Activated CD4-positive, alpha-beta memory T cell treated with anti-CD3 and anti-CD28 coated beads, Interleukin-2, amount 10 ng/mL, durations not matched to agents 7 days and 5 days (primary cell): ENCODE measurements at places on chromosomes 2 and 18.

GRCh38 chr18:65659312-65659711 is 91.5 kb upstream of the CDH7 start:
- no peaks in the 10 kb centered on the region for H3K4me1 ChIP-seq
- H3K27me3 ChIP-seq: no peaks in the 10 kb centered on the region
- H3K36me3 ChIP-seq: no peaks in the 10 kb centered on the region
- no peak overlapping the region for H3K4me3 ChIP-seq
- no peak overlapping the region for H3K27ac ChIP-seq

DNA sequence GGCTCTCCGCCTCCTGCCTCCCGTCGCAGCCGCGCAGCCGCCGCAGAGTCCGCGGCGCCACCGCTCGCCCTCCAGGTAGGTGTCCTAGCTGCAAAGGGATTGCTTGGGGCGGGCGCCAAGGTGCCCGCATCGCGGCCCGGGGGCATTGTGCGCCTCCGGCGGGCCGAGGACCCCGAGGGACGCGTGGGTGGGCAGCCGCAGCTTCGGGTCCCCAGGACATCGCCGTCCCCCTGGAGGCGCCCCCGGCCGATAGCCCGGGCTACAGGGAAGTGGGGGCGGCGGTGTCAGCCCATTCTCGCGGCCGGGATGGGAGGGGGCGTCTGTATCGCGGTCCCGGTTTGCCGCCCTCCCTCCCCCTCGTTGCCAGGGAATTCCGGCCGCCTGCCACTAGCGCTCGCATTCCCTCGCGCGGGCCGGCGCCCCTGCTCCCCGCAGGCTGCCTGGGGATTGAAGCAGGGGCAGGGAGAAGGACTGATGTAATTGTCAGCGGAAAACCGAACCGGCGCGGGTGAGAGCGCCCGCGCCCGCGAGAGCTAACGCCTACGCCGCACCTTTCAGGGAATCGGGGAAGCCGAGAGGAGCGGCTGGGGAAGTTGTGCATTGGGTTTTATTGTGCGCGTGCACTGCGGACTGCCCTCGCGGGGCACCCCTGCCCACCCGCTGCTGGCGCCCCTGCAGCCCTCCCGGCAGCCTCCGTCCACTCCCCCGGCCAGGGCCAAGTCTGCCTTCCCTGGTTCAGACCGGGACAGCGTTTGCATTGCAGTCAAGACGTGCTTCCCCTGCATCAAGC is 483 bp downstream of the OSBPL6 start:
- DNase-seq: peak; percentile 17
- peaks cover 57% of the 10 kb centered on the region for H3K27me3 ChIP-seq
- no peaks in the 10 kb centered on the region for H3K36me3 ChIP-seq
- H3K27ac ChIP-seq: no peak overlapping the region
- peak overlapping the region; percentile 66 for H3K4me3 ChIP-seq
- peaks cover 12% of the 10 kb centered on the region for H3K4me1 ChIP-seq

DNA sequence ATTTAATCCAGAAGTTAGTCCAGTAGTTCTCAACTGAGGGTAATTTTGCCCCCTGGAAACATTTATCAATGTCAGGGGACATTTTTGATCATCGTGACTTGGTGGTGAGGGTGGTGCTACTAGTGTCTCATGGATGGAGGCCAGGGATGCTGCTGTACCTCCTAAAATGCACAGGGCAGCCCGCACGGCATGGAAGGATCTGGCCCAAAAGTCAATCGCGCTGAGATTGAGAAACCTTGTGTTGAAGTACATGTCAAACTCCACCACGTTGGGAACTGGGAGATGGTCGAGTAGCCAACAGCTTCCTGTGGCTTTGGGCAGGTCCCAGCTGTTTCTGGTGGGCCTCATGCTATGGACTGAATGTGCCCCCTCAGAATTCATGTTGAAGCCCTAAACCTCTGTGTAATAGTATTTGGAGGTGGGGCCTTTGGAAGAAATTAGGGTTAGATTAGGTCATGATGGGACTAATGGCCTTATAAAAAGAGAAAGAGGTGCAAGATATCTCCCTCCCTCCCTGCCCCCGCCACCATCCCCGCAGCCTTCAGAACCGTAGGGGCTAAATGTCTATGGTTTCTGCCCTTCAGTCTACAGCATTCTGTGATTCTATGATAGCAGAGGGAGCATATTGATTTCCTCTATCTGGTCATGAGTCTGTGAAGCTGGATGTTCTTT is 259.7 kb downstream of the MYCN start:
- no peak overlapping the region for H3K27ac ChIP-seq

DNA sequence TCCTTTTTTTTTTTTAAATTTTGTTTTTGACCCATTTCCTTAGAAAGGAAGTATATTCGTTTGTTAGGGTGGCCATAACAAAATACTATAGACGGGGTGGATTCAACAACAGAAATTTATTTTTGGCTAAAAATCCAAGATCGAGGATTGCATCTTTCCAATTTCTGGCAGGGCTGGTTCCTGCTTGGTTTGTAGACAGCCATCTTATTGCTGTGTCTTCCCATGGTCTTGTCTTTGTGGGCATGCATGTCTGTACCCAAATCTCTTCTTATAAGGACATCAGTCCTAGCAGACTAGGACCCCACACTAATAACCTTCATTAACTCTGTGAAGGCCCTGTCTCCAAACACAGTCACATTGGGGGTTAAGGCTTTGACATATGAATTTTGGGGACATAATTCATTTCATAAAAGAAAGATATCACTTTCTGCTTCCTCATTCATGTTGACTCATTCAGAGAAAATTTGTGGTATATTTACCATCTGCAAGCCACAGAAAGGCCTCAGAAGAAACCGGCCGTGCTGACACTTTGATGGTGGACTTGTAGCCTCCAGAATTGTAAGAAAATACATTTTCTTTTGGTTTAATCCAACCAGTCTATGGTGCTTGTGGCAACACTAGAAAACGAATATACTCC is 262.1 kb downstream of the LPIN1 start:
- H3K36me3 ChIP-seq: no peaks in the 10 kb centered on the region
- no peak overlapping the region for H3K4me3 ChIP-seq
- DNase-seq: no peak
- H3K27me3 ChIP-seq: peaks cover 39% of the 10 kb centered on the region
- no peaks in the 10 kb centered on the region for H3K4me1 ChIP-seq

GRCh38 chr18:32595832-32596231 is 125.2 kb upstream of the GAREM1 start:
- no peak overlapping the region for H3K27ac ChIP-seq
- H3K27me3 ChIP-seq: no peaks in the 10 kb centered on the region
- no peak for DNase-seq
- H3K36me3 ChIP-seq: no peaks in the 10 kb centered on the region
- H3K4me1 ChIP-seq: no peaks in the 10 kb centered on the region
- no peak overlapping the region for H3K4me3 ChIP-seq

- DNase-seq: no peak
- no peaks in the 10 kb centered on the region for H3K36me3 ChIP-seq
- no peak overlapping the region for H3K4me3 ChIP-seq
- H3K27me3 ChIP-seq: peaks cover 21% of the 10 kb centered on the region
These were observed 216.9 kb downstream of the MYO3B start for GRCh38 chr2:170394641-170395387.

DNA sequence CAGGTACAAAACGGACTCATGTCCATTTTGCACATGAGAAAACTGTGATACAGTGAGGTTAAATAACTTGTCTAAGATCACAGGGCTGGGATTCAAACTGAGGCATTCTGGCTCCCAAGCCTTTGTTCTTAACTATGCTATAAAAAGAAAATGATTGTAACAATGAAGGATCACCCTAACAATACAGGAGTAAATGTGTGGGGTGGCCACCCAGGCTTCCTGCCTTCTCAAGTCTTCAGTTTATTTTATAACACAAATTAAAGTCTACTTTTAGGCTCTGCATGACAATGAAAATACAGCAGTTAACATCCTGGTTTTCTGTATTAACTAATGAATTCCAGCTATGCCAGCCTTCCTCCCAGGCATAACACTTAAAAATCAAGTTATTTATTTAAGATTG is 7.6 kb downstream of the WDFY1 start:
- no peak overlapping the region for H3K27ac ChIP-seq
- peaks cover 46% of the 10 kb centered on the region for H3K36me3 ChIP-seq
- no peaks in the 10 kb centered on the region for H3K27me3 ChIP-seq
- peaks cover 77% of the 10 kb centered on the region for H3K4me1 ChIP-seq

- no peak overlapping the region for H3K27ac ChIP-seq
- no peaks in the 10 kb centered on the region for H3K36me3 ChIP-seq
- no peak for DNase-seq
- no peaks in the 10 kb centered on the region for H3K27me3 ChIP-seq
- H3K4me3 ChIP-seq: no peak overlapping the region
These were observed 718.7 kb upstream of the FAM98A start for GRCh38 chr2:34317797-34318196.

DNA sequence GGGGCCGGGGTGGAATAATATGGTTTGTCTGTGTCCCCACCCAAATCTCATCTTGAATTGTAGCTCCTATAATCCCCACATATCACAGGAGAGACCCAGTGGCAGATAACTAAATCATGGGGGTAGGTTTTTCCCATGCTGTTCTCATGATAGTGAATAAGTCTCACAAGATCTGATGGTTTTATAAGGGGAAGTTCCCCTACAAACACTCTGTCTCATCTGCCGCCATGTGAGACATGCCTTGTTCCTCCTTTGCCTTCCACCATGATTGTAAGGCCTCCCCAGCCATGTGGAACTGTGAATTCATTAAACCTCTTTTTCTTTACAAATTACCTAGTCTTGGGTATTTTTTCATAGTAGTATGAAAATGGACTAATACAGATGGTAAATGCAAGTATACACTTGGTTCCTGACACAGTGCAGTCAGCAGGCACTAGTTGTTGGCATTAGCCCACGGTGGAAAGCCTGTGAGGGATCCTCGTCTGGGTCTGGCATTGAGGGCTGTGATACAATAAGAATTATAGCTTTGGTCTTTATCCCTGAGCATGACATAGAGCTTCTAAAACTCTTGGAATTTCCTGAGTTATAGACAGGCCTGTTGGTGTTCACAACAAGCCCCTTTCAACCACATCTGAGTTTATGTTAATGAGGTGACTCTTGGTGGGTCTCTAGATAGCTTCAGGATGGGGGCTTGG is 135.8 kb downstream of the CABLES1 start:
- peaks cover 13% of the 10 kb centered on the region for H3K36me3 ChIP-seq
- peaks cover 15% of the 10 kb centered on the region for H3K4me1 ChIP-seq
- peaks cover 3% of the 10 kb centered on the region for H3K27me3 ChIP-seq
- H3K27ac ChIP-seq: no peak overlapping the region

DNA sequence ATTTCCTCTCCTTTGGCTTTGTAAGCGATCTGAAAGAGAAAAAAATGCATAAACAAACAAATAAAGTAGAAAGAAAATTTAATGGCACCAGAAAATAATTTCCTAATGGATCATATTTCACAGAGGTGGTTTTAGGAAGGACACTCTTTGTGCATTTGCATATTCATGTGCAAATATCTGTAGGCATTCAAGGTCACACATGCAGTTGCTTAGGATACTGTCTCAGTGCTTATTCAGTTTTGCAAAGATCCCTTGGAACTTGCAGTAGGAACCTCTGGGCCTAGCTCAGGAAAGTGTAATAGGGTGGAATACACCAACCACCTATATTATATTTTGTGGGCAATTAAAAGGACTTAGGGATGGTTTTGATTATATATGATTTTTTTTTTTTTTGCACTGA is 54.3 kb downstream of the NEB start:
- no peak for DNase-seq
- no peaks in the 10 kb centered on the region for H3K36me3 ChIP-seq
- H3K27ac ChIP-seq: no peak overlapping the region
- H3K27me3 ChIP-seq: peaks cover 13% of the 10 kb centered on the region
- no peak overlapping the region for H3K4me3 ChIP-seq

DNA sequence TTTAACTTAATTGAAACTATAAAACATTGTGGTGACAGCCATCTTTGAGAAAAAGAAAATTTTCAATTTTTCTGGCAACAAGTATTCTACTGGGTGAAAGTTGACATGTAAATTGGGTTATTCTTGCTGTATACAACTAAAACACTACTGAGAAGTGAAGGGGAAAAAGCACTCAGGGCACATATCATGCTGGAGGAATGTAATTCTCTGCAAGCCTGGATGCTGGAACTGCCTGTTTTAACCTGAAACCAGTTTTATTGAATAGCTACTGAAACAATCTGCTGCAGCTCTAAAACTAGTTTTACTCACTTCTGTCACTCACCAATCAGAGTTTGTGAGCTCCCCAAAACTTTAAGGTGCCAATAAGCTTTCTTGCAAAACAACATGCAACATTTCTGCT is 1136.0 kb downstream of the LRP1B start:
- H3K4me1 ChIP-seq: no peaks in the 10 kb centered on the region
- H3K27me3 ChIP-seq: no peaks in the 10 kb centered on the region
- no peak for DNase-seq
- H3K27ac ChIP-seq: no peak overlapping the region
- H3K4me3 ChIP-seq: no peak overlapping the region

DNA sequence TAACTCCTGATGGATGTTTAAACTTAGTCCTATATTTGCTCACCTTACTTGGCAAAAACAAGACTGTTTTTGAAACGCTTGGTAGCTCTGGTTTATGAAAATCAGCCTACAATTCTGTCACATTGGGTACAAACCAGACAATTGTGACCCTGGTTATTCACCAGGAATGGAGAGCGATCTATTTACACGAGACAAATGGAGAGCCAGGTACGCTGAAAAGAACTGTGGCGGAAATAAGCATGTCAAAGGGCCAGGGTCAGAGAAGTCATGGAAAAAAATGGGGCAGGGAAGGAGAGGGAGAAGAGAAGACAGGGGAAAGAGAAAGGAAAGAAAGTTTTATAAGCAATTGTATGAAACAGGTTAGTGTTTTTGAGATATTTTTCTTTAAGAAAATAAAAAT is 119.5 kb upstream of the ZFP36L2 start:
- H3K4me1 ChIP-seq: peaks cover 6% of the 10 kb centered on the region
- no peaks in the 10 kb centered on the region for H3K27me3 ChIP-seq
- DNase-seq: no peak
- no peak overlapping the region for H3K27ac ChIP-seq
- no peak overlapping the region for H3K4me3 ChIP-seq
- no peaks in the 10 kb centered on the region for H3K36me3 ChIP-seq

- no peaks in the 10 kb centered on the region for H3K27me3 ChIP-seq
- no peaks in the 10 kb centered on the region for H3K36me3 ChIP-seq
- no peak for DNase-seq
- no peak overlapping the region for H3K27ac ChIP-seq
- H3K4me1 ChIP-seq: no peaks in the 10 kb centered on the region
These were observed 28.5 kb downstream of the NOL4 start for GRCh38 chr18:34196256-34196655.

- no peaks in the 10 kb centered on the region for H3K4me1 ChIP-seq
- no peak overlapping the region for H3K27ac ChIP-seq
- H3K27me3 ChIP-seq: peaks cover 27% of the 10 kb centered on the region
- no peaks in the 10 kb centered on the region for H3K36me3 ChIP-seq
These were observed 13.8 kb downstream of the CERKL start for GRCh38 chr2:181643151-181643550.

DNA sequence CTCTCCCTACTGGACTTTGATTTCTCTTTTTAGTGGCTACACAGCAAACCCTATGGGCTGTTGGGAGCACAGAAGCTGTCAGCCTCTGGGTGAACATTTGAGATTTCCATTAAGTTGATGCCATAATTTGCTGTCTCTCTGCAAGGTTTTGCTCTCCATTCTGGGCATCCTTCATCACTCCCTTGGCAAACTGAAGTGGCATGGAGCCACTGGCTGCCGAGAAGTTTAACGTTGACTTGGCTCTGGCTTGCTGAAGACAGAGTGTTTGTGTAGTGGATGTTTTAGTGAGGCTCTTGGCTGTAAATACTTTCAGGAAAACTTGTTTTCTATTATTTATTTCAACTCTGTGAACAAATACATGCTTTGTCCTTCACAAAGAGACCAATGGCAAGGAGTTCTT is 91.5 kb downstream of the ALK start:
- H3K27me3 ChIP-seq: no peaks in the 10 kb centered on the region
- DNase-seq: no peak
- H3K36me3 ChIP-seq: no peaks in the 10 kb centered on the region
- no peaks in the 10 kb centered on the region for H3K4me1 ChIP-seq
